CD4-positive, alpha-beta T cell treated with Interferon gamma for 1 hour (primary cell): ENCODE measurements at places on chromosomes 5 and 9.

- DNase-seq, result no peak
Measured at GRCh38 chr9:109001275-109001676, 12.0 kb downstream of the CTNNAL1 start.

GRCh38 chr9:130561056-130561455 is 18.3 kb upstream of the FUBP3 start:
- DNase-seq, result no peak

- no peak for DNase-seq
Measured at GRCh38 chr5:119515192-119515591, 62.9 kb downstream of the HSD17B4 start.

GRCh38 chr9:90064971-90065370 is 460.2 kb downstream of the GADD45G start:
- DNase-seq, result no peak

DNA sequence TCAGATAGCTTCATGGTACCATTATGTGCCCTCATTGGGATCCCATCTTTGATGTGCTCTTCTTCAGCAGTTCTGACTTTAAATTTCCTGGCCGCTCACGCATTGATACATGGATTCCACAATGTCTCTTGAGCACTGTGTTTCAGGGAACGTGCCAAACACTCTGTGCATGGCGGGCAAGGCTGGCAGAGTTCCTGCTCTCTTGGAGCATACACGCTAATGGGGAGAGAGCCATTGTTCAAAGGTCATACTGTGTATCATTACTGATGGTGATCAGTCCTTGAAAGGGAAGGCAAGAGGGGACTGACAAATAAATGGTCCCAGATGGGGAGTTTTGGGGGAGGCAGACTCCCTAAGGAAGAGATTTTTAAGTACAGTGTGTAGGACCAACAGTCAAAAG is 52.3 kb downstream of the AMBP start:
- no peak for DNase-seq

GRCh38 chr5:116669261-116670031 is 94.8 kb upstream of the SEMA6A start:
- no peak for DNase-seq

GRCh38 chr9:737400-738120 is 103.9 kb upstream of the DMRT1 start:
- DNase-seq, result no peak

GRCh38 chr5:159548517-159548916 is 218.2 kb upstream of the IL12B start:
- no peak for DNase-seq

DNA sequence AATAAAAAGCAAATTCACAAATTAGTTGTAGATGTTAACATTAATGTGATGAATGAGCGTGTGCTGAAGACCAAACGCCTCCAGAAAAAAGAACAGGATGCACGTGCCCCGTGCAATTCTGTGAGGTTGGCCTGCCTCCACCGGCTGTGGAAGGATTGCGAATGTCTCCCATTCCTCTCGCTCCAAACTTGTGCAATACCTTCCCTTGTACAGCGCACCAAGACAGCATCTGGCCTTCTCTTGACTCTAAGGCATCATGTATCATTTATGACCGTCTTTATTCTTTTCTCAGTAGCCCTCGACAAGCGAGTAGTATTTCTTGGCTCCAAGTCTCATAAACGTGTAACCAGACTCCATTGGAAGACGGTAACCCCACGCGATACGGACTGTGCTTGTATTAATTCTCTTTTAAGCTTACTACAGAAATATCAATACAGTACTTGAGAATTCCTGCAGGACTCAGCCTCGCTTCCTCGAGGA is 1.5 kb upstream of the TESK1 start:
- DNase-seq, result no peak

DNA sequence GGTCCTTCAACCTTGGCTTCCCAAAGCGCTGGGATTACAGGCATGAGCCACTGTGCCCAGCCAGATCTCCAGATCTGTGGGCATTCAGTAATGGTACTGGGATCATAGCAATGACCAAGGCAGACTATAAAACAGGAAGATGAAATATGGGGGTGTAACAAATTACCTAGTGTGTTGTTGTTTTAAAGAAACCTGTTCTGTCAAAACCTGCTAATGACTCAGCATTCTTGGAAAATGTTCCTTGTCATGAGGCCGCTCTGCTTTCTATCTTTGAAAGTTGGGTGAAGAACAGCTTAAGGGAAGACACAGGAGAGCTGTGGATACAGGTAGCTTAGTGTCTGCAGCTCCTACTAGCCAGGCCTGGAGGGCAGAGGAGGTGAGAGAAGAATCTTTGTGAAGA is 19.4 kb downstream of the TARS1 start:
- no peak for DNase-seq

DNA sequence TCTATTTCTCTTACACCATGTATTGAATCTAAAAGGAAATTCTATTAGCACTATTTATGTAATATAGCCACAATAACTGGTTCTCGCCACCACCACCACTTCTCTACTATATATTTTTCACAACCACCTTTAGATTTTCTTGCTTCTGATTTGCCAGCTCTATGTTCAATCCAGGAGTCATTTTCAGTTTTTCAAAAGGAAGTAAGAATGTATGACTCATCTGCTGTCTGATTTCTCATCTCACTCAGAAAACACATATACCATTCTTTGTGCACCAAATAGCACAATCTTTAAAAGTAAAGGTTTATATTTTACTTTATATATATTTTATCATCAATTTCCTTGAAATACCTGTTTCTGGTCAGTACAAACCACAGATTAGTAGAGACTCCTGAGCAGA is 1127.5 kb downstream of the TAF11L14 start:
- DNase-seq, result no peak

GRCh38 chr9:69940674-69941073 is 103.0 kb upstream of the MAMDC2 start:
- no peak for DNase-seq

GRCh38 chr9:38092200-38092524 is 23.1 kb upstream of the SHB start:
- no peak for DNase-seq

GRCh38 chr9:88681434-88681833 is 146.5 kb downstream of the NXNL2 start:
- no peak for DNase-seq

- peak; percentile 9 for DNase-seq
Measured at GRCh38 chr5:65825408-65826328, 100.7 kb upstream of the ERBIN start.

GRCh38 chr9:85745203-85745602 is 3.4 kb upstream of the AGTPBP1 start:
- DNase-seq, result no peak

DNA sequence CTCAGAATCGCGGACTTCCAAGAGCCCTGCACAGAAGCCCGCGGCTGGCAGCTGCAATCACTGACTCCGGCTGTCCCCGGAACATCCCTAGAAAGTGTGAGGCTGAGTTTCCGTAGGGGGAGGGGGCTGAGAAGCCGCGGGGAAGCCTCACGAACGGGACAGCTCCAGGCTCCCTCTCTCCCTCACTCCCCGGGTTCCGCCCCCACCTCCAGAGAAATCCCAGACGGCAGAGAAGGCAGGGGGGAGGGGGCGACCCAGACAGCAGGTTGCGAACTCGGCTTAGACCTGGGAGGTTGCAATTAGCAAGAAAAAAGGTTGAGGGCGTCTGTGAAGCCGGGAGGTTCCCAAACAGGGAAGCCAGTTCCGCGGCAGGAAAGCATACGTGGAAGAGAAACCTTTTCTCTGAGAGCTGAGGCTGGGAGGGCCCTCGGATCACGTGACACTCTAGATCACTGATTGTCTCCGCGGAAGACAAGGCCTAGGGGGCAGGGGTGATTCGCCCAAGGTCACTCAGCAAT is 73.8 kb upstream of the CPLX2 start:
- DNase-seq, result no peak

DNA sequence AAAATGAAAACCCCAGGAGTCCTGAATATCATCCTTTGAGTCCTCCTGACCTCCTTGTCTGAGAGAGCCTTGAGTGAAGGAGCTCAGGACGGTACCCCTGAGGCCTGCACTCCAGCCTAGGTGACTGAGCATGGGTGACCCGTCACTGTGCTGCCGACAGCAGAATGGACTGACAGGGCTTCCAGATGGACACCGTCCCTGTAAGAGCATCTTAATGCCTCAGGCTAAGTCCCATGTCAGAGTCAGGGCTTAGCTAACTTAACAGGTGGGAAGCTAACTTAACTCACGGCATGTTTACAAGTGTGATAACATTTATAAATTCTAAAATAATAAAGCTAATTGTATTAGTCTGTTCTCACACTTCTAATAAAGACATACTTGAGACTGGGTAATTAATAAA is 68.3 kb downstream of the IL6ST start:
- DNase-seq, result no peak

- no peak for DNase-seq
Measured at GRCh38 chr9:125074976-125075375, 68.4 kb downstream of the SCAI start.

GRCh38 chr9:123945532-123945931 is 15.6 kb upstream of the DENND1A start:
- no peak for DNase-seq

DNA sequence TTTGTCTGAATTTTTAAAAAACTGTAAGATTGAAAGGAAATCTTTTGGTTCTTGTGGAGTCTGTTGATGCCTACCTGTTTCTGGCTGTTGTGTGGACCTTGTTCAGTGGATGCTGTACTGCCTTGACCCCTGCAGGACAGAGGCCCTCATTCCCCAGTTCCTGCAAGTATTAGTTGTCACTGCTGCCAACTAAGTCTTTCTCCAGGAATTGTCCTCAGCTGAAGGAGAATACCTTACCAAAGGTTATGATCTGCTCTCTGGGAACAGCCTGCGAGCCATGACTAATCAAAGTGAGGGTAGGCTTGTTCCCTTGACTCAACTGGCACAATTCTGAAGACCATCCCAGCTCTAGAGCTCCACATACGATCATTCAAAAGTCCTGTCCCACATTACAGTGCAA is 145.3 kb upstream of the FST start:
- no peak for DNase-seq

DNA sequence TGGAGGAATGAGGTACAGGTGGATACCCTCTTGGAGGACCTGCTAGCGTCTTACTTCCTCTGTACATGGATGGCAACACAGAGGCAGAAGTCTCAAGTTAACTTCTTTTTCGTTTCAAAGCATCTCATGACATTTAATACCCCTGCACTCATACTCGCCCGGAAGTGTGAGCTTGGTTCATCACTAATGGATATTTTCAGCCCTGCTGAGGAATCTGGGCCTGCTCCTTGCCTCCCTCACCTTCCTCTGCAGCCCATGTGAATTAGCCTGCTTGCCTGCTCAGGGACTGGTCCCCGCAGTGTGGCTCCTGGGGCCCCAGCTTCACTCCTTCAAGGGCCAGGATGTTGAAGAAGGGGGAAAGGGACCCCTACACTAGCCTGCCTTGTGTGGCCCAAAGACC is 34.1 kb downstream of the GADD45G start:
- DNase-seq, result no peak

DNA sequence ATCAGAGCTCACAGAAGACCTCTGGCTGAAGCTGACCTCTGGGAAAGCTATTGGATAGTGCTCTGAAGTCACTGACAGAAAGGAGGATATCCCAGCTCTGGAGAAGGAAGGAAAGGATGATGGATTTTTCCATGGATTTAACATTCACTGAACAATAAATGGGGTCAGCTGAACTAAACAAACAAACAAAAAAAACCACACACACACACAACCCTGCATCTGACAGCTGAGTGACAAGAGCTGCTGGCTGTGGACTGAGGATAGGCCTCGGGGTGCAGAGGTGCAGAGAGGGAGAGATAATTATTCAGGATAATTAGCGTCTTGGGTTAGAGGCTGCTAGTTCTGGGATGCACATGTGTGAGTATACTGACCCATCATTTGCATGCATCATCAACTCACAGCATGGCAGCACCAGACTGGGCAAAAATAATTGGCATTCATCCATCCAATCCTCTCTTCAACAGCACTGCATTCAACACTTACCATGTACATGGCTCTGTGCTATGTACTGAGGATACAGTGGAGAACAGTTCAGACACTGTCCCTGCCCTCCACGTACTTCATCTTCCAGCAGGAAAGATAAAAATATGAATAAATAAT is 131.4 kb upstream of the TRIM32 start:
- no peak for DNase-seq

- no peak for DNase-seq
Measured at GRCh38 chr9:133717113-133718031, 20.8 kb downstream of the SARDH start.

- DNase-seq, result no peak
Measured at GRCh38 chr5:10248378-10249260, 1.1 kb downstream of the ATPSCKMT start.

- DNase-seq, result no peak
Measured at GRCh38 chr5:117299224-117299935, 724.8 kb upstream of the SEMA6A start.

DNA sequence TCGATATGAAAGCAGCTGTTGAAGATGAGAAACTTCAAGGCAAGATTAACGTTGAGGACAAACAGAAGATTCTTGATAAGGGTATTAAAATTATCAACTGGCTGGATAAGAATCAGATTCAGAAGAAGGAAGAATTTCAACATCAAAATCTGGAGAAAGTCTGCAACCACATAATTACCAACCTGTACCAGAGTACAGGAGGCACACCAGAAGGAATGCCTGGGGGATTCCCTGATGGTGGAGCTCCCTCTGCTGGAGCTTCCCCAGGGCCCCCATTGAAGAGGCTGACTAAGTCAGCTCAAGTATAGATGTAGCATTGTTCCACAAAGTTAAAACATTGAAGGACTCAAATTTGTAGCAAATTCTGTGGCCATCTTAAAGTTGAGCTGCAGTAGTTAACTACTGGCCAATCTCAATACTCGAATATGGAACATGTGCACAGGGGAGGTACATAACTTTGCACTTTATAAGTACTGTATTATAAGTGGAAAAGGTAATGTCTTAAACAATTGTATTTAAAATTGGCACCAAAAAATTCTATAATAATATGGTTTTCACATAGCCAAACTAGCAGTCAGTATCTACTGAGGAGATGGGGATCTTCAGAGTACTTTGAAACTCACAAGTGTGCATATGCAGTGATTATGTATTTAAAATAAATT is 237.5 kb downstream of the CHSY3 start:
- DNase-seq, result no peak

DNA sequence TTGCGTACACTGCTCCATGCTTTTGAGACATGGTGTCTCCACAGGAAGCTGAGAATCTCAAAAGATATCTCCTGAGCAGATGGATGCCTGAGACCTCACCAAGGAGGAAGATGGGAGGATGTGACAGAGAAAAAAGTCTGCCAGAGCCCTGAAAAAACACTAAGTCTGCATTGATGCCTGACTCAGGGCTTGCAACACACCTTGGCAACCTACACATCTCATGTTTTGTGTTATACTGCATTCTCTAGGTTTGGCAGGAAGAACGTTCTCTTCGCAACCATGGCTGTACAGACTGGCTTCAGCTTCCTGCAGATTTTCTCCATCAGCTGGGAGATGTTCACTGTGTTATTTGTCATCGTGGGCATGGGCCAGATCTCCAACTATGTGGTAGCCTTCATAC is 19.2 kb downstream of the SLC22A4 start:
- no peak for DNase-seq

GRCh38 chr5:98763001-98763630 is 10.3 kb upstream of the RGMB start:
- no peak for DNase-seq

DNA sequence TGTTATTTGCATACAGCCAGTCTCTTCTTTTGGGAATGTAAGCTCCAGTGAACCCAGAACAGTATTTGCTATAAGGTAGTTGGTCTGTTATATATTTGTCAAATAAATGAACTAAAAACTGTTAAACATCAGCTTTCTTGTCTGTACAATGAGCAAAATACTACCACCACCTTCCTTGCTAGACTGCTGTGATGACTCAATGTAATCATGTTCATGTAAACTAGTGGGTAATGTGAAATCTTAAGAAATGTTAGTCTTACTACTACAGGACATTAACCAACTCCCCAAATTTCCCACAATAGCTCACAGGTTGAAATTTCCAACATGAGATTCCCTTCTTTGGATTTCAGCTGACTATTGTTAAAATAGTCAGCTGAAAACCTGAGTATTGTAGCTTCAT is 176.1 kb downstream of the TRPM3 start:
- no peak for DNase-seq
